ENCODE measurements at places on chromosomes 2 and 18. TPM values are rescaled to one million over a fixed set of nuclear protein-coding genes. Genes with fewer than 3 reads are reported as not detected.

The PLEKHB2 gene
- total RNA-seq: 63.9 TPM

DNA sequence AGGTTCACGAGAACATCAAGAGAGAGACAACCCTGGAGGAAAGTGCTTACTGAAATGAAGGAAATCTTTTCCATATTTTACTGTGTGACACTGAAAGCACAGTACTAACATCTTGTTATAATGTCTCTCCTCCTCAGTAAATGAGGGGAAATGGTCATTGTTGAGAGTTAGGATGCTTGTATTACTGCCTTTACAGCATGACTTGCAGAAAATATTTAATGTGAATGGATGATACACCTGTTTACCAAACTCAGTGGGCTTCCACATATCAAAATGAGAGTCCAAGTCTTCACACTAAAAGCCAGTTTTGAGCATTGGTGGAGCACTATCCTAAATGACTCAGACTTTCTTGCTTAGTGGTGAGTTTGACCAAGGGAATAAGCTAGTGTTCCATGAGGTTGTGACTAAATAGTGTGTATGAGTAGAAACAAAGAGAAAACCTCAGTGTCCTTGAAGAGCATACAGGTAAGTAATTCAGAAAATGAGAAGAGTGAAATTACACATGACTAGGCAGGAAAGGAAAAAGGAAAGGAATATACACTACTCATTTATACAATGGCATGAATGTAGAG lies 930.7 kb upstream of the CELF4 start:
- H3K27me3 ChIP-seq: no peaks in the 10 kb centered on the region
- no peak overlapping the region for H3K4me3 ChIP-seq
- no peak overlapping the region for H3K27ac ChIP-seq
- no peak for DNase-seq
- H3K36me3 ChIP-seq: no peaks in the 10 kb centered on the region
- no peaks in the 10 kb centered on the region for H3K4me1 ChIP-seq

DNA sequence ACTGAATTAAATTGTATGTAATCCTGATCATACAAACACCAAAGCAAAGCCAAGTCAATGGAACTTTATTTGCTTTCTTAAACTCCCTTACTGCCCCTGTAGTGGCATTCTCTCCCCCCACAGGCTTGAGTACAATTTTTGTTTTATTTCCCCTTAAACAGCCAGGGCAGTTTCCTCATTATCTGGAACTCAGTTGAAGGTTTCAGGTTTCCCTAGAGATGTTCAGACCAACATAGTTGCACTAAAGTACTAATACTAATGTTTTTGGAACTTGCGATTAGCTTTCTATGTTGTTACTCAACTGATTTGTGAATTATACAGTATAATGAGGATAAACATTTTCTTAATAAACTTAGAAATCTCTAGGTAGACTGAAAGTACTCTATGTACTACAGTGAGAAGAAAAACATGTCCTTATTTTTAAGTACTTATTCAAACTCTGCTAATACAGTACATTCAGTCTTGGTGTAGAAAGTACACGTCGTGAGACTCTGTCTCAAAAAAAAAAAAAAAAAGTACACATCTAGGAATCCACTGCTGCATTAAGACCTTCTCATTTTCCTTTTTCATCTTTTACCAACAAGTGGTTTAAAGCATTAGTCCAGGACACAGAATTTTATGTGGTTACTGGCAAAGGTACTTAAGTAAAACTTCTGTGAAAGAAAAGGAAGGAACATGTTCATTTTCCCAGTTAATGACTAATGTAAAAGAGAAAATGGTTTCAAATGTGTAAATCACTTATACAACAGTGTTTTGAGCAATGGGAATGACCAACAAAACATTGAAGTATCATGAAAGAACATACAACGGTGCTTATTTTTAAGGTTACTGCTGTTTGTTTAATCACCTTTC lies 209.5 kb upstream of the SMAD7 start:
- H3K4me1 ChIP-seq: no peaks in the 10 kb centered on the region
- no peak overlapping the region for H3K4me3 ChIP-seq

GRCh38 chr2:134206031-134206430 lies 47.8 kb upstream of the MGAT5 start:
- no peak overlapping the region for H3K4me3 ChIP-seq
- H3K36me3 ChIP-seq: no peaks in the 10 kb centered on the region
- no peak overlapping the region for H3K27ac ChIP-seq
- peaks cover 19% of the 10 kb centered on the region for H3K4me1 ChIP-seq

GRCh38 chr2:160261732-160262131 lies 61.7 kb upstream of the ITGB6 start:
- no peaks in the 10 kb centered on the region for H3K4me1 ChIP-seq
- no peaks in the 10 kb centered on the region for H3K36me3 ChIP-seq
- H3K27me3 ChIP-seq: no peaks in the 10 kb centered on the region
- no peak for DNase-seq
- H3K4me3 ChIP-seq: no peak overlapping the region

DNA sequence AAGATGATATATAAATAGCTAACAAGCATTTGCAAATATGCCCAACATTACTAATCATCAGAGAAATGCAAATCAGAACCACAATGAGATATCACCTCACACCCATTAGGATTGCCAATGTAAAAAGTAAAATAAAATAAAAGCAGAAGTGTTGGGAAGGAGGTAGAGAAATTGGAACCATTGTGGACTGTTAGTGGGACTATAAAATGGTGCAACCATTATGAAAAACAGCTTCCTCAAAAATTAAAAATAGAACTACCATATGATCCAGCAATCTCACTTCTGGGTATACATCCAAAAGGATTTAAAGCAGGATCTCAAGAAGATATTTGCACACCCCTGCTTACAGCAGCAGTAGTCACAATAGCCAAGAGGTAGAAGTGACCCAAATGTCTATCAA lies 99.8 kb upstream of the DAPL1 start:
- DNase-seq: no peak
- H3K4me1 ChIP-seq: no peaks in the 10 kb centered on the region
- no peaks in the 10 kb centered on the region for H3K27me3 ChIP-seq
- no peaks in the 10 kb centered on the region for H3K36me3 ChIP-seq
- no peak overlapping the region for H3K27ac ChIP-seq

Data from upper lobe of left lung (tissue), 6 donors.